ENCODE measurements at places on chromosomes 3 and 15. TPM values are rescaled to one million over a fixed set of nuclear protein-coding genes. Genes with fewer than 3 reads are reported as not detected.

- no peak for DNase-seq
These were observed 192.9 kb downstream of the ADAMTSL3 start for GRCh38 chr15:83846847-83847246.

DNA sequence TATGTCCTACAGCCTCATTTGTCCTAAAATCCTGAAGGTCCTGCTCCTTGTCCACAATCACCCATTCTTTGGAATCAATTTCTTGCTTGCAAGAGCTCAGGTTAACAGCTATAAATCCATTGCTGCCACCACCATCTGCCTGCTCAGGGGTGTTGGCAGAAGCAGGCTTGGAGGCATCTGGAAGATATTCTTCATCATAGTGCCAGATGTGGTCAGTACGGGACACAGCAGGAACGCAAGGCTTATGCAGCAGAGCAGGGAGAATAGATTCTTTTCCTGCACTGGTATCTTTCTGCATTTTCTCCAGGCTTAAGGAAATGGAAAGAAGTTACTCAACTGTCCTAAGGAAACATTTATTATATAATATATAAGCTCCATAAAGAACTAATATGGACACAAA, 38.5 kb upstream of the CDAN1 start:
- no peak for DNase-seq

- DNase-seq: no peak
These were observed 1.9 kb upstream of the LOXL1 start for GRCh38 chr15:73924171-73924921.

DNA sequence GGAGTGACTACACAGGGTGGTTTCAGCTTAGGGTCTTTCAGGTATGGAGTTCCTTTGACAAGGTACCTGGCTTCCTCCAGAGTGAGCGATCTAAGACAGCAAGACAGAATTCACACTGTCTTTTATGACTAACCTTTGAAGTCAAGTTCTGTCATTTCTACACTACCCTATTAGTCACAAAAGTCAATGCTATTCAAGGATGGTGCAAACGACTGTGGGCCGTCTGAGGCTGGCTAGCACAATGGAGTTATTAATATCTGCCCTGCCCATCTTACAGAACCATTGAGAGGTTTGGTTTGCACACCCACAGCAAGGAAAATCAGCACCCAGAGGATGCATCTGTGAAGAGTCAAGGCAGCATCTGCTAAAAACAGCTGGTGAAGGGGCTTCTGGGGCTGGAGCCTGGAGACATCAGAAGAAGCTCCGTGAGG, 62.9 kb upstream of the XCR1 start:
- no peak for DNase-seq

DNA sequence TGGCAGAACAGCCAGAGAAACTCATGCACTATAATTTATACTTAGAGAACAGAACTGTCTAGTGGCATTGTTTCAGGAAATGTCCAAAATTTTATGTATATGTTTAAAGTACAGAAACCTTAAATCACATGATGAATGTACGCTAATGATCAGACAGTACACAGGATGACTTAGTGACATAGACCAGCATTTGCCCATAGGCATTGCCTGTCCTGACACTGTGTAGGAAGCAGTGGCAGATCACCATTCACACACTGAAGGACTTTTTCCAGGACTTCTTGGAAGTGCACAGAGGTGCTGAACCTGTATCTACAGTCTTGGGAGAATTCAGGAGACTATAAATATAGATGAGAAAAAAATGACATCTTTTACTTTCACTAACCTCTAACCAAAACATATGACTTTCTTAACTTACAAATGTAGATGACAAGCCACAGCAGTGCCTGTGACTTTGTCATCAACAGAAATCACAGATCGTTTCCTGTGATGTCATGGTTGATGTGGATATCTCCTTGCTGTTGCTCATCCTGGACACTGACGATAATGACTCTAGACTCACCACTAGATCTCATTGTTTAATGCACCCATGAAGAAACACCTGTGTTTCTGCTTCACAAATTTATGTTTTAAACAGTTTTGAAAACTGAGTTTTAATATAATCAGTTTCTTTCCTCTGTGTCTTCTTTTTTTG, 183.2 kb downstream of the CACNA2D3 start:
- DNase-seq: no peak

DNA sequence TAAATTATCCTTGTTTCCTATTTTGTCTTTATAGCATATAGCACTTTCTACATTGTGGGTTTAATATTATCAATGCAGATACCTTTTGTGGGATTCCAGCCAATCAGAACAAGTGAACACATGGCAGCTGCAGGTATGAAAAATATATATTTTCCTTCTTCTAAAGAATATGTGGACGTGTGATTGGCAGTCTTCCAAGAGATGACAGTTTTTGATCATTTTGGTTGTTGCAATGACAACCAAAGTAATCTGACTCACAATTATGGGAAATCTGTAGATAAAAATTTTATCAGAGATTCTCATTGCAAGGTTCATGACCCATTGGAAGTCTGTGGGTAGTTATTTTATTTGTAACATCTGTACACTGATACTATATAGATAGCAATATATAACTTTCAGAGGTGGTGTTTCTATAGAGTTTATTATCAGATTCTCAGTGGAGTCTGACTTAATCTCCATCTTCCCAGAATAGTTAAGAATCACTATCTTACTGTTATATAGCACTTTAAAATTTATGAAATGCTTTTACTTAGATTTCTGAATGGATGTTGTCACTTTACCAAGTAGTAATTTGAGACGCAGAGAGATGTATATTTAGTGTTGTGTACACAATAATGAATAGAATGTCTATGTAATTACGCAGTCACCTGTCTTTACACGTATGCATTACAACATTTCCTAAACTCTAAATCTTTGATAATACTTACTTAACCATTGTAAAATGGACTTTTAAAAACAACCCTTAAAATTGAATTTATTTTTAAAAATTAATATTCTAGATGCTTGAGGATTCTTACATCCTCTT, 82.5 kb downstream of the STT3B start:
- DNase-seq: no peak

DNA sequence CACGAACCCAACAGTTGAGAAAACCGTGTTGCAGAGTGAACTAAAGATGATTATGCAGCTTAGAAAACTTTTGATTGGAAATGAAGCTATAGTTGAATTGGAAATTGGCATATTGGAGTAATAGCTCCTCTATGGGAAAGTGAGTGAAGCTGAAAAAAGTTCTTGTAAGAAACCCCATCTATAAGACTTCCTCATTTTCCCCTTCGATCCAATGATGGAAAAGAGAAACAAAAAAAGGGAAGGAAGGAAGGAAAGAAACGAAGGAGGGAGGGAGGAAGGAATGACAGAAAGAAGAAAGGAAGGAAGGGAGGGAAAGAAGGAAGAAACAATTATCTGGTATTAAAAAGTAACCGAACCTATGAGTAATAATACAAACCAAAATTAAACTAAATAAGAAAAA, 791.8 kb upstream of the NR2F2 start:
- no peak for DNase-seq

DNA sequence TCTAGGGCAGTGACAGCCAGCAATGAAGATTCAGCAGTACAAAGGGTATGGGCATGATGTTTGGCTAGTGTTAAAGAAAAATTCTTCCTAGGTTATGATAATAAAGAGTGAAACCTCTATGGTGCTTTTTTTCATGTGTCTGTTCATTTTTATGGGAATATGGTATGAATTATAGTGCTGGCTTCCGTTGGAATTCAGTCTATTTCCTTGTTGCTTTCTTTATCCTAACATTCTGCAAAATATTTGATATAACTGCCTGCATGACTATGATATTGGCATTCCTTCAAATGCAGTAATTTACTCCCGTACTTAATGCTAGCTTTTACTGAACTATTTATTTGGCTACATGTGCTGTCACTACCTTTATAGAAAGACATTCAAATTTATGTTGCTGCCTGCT, 57.6 kb upstream of the ATP11B start:
- no peak for DNase-seq

DNA sequence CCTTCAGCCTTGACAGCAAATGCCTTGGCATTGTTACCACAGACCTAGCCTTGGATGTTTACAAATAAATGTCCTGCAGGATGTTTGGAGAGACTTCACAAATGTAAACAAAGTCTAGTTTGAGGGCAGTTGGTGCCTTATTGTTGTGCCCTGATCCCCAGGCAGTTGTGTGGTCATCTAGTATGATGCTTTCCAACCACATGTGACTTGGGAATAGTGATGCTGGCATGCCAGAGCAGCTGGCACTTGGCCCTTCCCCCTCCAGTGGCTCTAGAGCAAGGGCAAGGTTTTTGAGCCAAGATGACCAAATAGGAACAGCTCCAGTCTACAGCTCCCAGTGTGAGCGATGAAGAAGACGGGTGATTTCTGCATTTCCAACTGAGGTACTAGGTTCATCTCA, 258.2 kb downstream of the ADAMTS17 start:
- DNase-seq: no peak

DNA sequence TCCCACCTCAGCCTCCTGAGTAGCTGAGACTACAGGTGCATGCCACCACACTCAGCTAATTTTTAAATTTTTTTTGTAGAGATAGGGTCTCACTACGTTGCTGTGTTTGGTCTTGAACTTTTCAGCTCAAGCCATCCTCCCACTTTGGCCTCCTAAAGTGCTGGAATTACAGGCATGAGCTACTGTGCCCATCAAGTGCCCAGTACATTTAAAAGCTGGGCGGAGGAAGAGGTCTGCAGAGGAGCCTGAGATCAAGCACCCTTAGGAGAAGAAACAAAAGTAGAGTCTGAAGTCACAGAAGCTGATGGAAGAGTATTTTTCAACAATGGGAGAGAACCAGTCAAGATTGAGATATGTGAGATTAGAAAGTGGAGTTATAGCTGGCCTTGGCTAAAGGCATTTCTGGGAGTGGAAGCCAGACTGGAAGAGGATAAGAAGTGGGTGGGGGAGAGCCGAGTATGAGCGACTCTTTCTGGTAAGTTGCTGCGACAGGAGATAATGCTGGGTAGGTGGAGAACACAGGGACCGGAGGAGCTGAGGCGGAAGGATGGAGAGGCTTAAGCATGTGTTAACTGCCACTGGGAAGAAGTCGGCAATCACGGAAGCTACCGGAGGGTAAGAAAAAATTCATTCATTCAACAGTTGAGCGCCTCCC, 782 bp upstream of the IREB2 start:
- DNase-seq: no peak

- DNase-seq: no peak
These were observed 35.0 kb downstream of the PLOD2 start for GRCh38 chr3:146125951-146126350.

DNA sequence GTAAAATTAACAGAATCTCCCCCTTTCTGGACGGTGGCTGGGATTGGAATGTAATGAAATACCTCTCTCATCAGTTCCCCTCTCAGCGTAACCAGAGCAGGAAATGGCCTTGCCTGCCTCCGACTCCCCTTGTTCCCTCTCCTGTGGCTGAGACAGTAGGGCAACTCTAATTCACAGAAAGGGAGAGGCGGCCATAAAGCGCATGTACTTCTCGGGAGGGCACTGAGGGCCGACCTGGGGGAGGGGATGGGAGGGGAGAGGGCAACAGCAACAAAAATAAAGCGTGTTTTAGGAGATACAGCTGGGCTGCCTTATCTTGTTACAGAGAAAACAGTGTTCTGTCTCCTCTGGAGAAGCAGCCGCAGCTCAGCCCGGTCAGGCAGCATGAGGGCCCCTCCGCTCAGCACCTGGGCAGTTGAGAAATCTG, 783.3 kb upstream of the ARRDC4 start:
- DNase-seq: no peak

GRCh38 chr15:76204916-76205460, 106.3 kb downstream of the ETFA start:
- no peak for DNase-seq

DNA sequence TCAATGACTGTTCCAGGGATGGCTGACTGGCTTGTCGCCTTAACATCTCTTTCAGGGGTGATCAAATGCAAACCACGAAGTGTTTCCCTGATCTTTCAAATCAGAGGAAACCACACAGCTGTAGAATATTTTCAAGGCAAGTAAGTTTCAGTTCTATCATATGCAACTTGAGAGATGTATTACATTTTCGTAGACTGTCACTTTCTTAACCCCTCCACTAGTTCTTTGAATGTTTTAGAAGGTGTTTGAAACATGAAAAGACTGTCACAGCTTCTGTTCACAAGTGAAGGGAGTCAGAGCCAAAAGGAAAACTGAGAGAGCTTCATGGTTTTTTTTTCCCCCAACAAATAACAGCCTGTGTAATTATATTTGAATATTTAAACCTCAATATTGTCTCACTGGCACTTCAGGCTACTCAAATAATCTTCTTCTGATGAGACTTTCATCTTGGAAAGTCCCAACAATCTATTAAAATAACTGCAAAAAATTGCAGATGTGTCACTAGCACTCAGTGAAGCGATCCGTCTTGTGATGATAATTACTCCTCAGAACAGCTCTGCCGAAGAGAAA, 25.9 kb upstream of the CAPN7 start:
- DNase-seq: no peak

GRCh38 chr3:123169492-123169929, 32.2 kb upstream of the SEC22A start:
- DNase-seq: no peak

DNA sequence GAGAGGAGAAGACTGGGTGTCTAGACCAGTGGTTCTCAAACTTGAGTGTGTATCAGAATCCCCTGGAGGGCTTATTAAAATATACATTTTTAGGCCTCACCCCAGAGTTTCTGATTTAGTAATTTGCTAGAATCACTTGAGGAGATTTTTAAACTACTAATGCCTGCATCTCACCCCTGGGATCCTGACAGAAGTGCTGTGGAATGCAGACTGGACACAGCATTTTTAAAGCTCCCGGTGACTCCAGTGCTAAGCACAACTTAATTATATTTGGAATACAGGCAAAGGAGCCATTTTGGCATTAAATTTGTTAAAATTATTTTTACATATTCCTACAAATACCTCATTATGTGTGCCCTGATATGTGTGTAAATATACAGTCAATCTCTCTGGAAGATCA, 26.7 kb upstream of the COL6A6 start:
- DNase-seq: no peak

DNA sequence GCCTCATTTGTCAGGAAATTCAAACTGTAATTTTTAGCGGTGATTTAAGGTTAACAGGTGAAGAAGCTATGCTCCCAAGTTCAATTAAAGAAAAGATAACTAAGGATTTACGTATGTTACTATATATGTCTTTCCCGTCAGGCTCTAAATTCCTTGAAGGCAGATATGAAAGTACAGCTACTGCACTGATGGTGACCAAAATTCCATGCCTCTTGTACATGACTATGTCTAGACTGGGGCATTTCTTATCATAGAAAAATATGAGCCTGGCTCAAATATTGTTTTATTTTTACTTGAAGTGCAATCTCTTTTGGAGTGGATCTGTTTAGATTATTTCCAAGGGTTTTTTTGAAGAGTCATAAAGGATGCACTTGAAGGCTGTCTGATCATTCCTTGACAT, 647.1 kb upstream of the KCNMB2 start:
- no peak for DNase-seq

GRCh38 chr15:34850121-34850520, 54.8 kb upstream of the ACTC1 start:
- no peak for DNase-seq

- DNase-seq: no peak
These were observed 217.2 kb upstream of the CBLB start for GRCh38 chr3:106086038-106086437.

- no peak for DNase-seq
These were observed 24.7 kb upstream of the TM4SF4 start for GRCh38 chr3:149449799-149450198.

XCR1 gene
- 0.05 TPM for total RNA-seq

ZNF385D gene
- not detected for total RNA-seq

PSMA4 gene
- total RNA-seq: 317 TPM

DGKG gene
- total RNA-seq: 1.4 TPM

OGG1 gene
- total RNA-seq: 40.2 TPM

CACNA2D3 gene
- total RNA-seq: not detected

BTLA gene
- total RNA-seq: 39.4 TPM

ZNF80 gene
- 0.22 TPM for total RNA-seq

Measured in activated T-helper 1 cell treated with anti-CD3 and anti-CD28 coated beads, Interleukin-12 subunit alpha, Interleukin-12 subunit beta, Interleukin-2, Interleukin-4 antibody, amounts not matched to agents 30 ng/mL and 10 ng/mL and 1 ng/mL, durations not matched to agents 14 hours and 24 hours and 36 hours (primary cell).